ENCODE measurements at places on chromosomes 11 and 22. TPM values are rescaled to one million over a fixed set of nuclear protein-coding genes. Genes with fewer than 3 reads are reported as not detected.

DNA sequence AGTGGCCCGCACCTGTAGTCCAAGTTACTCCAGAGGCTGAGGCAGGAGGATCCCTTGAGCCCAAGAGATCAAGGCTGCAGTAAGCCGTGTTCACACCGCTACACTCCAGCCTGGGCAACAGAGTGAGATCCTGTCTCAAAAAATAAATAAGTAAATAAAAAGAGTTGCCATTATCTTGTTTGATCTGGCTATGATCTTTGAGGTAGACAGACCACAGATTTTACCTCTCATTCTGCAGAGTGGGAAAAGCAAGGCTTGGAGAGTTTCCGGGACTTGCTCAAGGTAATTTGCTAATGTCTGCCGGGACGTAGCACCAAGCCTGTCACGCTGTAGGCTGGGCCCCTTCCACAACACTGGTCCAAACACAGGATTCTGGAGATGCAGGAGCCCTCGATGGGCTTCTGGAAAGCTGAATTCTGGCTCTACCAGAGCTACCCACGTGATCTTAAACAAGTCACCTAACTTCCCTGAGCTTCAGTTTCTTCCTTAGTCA, 6.8 kb downstream of the GRAP2 start:
- DNase-seq, result no peak

GRCh38 chr22:20857838-20858614, 585 bp downstream of the PI4KA start:
- peak; percentile 93 for DNase-seq

DNA sequence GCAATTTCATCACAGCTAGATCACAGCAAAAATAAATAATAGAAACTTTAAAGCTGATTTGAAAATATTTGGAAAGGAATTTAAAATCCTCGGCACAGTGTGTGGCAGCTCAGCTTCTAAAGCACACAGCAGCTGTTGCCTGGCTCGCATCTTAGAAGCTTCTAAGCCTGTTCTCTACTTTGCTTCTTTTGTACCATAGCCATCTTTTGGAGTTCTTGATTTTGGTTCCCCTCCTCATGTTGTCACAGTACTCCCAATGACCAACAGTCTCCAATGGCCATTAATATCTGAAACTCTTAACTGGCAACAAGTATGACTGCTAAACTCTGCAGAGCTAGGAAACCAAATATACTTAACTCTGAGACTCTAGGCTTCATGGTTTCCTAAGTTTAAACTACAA, 28.8 kb downstream of the CHKA start:
- no peak for DNase-seq

OR8D4 gene
- not detected for total RNA-seq

- DNase-seq, result no peak
Observed at GRCh38 chr11:12433121-12433520, 55.8 kb downstream of the PARVA start.

DNA sequence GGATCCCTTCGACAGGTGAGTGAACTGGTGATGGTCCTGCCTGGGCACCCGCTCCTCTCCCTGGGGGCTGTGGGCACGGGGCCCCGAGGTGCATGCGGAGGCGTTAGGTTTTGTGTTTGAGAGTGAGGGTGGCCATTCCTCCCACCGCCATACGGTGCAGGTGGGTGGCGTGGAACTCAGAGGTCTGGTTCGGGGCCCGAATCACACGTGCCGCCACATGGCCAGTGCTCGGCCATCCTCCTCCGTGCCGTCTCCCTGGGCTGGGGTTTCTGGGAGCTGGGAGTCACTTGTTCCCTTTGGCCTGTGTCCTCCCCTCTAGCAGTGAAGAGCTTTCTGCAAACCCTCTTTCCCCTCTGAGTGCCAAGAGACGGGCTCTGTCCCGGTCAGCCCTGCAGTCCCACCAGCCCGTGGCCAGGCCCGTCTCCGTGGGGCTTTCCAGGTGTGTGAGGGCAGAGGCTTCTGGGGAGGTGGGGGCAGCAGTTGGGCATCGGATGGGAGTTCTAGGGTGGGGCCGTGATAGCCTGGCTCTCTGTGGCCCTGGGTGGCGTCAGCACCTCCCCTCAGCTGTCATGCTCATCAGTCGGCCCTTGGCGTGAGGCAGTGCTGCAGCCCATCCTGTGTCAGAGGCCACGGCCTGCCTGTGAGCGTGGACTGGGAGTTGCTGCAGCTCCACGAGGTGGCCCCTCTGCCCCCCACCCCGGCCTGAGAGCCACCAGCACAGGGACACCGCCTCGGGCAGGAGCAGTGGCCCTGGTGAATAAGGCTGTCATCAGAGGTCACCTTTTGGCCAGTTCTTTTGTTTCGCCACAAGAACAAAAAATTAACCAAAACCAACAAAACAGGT, 10.2 kb downstream of the IRF7 start:
- no peak for DNase-seq

GRCh38 chr22:24107661-24108060, 73.6 kb upstream of the SUSD2 start:
- DNase-seq, result no peak

- no peak for DNase-seq
Observed at GRCh38 chr22:40414311-40414710, 43.9 kb downstream of the SGSM3 start.

- DNase-seq, result peak; percentile 98
Observed at GRCh38 chr22:41367039-41367679, 14.6 kb upstream of the TEF start.
